ENCODE measurements at places on chromosomes 5 and 9.
A peak's percentile ranks its signal among the peaks of the same experiment; 100 is the strongest.

DNA sequence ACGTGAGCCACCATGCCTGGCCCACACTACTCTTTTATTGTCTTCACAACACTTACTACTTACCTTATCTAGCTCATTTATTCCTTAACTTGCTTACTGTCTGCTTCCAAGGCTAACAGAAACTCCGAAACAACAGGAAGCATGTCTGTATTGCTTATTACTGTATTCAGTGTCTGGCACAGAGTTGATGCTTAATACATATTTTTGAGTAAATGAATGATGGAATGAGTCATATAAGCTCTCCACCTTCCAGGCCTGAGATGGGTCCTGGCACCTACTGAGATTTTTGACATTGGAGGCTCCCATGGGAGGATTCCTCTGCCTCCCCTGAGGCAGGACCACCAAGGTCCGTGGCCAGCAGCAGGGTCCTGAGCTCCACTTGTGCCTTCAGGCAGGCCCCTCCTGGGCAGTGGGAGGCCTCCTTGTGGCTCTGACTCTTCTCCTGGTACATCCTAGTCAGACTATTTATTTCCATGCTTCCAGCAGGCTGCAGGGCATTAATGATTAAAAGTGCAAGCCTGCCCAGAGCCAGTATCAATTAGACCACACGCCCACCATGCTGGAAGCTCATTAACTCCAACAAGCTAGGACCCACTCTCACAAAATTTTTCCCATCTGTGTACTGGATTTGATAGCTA is 76.5 kb upstream of the CTNNA1 start:
- DNase-seq, result no peak

GRCh38 chr9:89398621-89399020 is 80.3 kb downstream of the SECISBP2 start:
- no peak for DNase-seq

DNA sequence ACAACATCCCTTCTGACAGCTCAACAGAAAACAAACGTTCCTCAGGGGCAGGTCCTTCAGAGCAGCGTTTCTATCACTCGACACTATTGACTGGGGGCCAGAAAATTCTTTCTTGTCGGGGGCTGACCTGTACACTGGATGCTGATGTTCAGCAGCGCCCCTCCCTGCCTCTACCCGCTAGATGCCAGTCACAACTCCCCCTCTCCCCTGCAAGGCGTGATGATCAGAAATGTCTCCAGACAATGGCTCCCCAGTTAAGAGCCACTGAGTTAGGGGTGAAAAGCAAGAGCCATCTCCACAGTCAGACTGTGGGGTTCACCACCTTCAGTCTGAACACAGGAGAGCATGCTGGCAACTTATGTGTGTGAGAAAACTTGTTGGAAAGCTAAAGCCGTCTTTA is 39.8 kb downstream of the SERINC5 start:
- DNase-seq, result no peak

GRCh38 chr9:91176426-91176825 is 185.3 kb downstream of the AUH start:
- DNase-seq, result no peak

DNA sequence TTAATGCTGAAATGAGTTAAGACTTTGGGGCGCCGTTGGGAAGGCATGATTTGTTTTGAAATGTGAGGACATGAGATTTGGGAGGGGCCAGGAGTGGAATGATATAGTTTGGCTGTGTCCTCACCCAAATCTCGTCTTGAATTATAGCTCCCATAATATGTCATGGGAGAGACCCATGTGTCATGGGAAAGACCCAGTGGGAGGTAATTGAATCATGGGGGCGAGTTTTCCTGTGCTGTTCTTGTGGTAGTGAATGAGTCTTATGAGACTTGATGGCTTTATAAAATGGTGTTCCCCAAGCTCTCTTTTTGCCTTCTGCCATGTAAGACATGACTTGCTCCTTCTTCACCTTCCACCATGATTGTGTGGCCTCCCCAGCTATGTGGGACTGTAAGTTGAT is 5.1 kb downstream of the SLC25A48 start:
- DNase-seq, result no peak

DNA sequence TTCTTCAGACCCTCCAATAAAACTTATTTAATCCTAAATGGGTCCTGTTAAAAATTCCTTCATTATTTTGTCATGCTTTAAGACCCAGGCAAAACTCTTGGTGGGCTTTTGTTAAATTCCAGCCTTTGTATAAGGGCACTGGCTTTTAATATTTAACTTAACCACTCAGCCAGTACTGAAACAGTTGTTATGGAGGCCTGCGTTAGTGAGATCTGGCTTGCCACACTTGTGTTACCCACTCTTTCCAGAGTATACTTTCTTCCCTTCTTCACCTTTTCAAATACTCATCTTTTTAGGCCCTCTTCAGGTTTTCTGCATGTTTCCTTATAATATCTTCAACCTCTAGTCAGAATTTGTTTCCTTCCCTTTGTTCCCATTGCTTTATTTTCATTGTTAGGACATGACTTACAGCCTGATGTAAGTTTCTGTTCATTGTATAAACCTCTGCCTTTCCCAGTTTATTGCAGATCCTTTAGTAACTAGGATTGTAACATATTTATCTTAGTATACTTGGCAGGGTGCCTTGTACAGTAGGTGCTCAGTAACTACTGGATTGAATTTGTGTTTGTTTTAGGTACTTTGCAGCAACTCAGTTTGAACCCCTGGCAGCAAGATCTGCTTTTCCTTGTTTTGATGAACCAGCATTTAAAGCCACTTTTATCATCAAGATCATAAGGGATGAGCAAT is 48.8 kb downstream of the LNPEP start:
- DNase-seq, result no peak

GRCh38 chr5:34522599-34523386 is 133.3 kb upstream of the RAI14 start:
- DNase-seq, result peak; percentile 67

- no peak for DNase-seq
These were observed 43.4 kb upstream of the HAPLN1 start for GRCh38 chr5:83764101-83764500.

- DNase-seq, result no peak
These were observed 283.8 kb upstream of the TMEM161B start for GRCh38 chr5:88552426-88552825.

GRCh38 chr5:82425591-82425990 is 147.4 kb upstream of the RPS23 start:
- peak; percentile 54 for DNase-seq

DNA sequence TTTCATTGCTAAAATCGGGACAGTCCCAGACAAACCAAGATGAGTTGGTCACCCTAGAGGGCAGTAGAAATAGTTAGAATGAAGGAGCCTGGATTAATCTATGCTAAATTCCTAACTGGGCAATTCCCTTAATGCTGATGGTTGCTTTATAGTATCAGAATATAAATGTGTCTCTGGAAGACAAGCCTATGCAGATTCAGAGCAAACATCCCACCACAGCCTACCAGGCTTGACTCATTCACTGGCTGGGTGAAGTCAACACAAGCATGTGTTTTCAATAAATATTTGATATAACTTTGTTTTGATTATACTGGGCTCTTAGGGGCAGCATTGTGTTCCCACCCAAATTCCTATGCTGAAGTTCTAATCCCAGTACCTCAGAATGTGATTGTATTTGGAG is 79.3 kb downstream of the RMI1 start:
- no peak for DNase-seq

DNA sequence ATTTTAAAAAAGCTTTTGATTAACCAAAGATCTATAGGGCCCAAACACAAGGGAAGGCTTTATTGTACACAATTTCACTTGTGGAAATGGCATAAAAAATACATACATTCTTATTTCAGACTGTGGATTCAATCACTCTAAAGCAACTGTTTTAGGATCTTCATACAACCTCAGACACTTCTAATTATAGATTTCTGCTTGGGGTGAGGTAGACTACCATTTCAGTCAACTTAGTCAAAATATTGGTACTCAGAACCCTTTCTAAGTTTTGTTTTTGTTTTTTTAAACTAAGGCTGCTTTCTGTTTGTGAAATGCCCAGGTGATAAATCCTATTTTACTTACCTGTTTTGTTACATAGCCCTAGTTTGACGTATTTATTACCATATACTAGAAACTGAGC is 284.5 kb upstream of the RASA1 start:
- DNase-seq, result no peak

DNA sequence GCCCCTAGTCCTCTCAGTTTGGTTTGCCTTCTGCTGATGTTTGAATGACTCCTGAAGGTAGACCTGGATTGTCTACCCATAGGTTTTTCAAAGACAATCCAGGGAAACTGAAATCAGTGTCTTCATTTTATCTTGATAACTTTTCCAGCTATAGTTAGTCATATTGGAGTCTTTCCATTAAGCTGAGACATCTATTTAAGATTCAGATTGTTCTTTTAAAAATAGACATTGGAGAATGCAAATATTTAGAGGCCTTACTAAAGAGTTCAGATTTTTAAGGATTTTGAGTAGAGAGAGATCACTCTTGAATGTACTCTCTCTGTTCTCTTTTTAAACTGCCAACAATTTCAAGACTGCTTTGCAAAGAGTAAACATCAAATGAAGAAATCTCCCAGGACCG is 69.1 kb downstream of the GDNF start:
- DNase-seq, result no peak

DNA sequence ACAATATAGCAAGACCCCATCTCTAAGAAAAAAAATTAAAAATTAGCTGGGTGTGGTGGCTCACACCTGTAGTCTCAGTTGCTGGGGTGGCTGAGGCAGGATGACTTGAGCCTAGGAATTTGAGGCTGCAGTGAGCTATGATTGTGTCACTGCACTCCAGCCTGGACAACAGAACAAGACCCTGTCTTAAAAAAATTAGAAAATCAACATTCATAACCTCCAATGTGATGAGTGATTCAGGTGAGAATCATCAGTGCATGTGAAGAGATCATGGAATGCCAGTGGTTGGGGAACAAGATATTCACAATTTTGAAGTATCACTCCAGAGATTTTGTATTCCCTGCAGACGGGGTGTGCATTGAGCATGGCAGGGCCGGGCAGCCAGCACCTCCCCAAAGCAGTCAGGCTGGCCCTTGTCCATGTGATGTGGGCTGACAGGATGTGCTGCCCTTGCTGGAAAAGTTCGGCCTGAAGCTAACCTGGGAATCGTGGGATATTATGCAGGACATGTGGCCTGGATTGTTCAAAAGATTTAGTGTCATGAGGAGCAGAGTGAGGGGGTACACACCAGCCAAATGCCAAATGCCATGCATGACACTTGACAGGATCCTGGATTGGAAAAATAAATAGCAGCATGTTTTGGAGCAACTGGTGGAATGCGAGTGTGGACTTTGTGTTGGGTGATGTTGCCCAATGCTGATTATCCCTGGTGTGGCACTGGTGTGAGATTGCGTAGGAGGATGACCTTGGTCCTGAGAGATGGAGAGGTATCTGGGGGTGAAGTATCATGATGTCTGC is 189.0 kb downstream of the RGS3 start:
- DNase-seq, result no peak

GRCh38 chr5:72151169-72151568 is 43.9 kb downstream of the MAP1B start:
- no peak for DNase-seq

GRCh38 chr5:75460942-75461610 is 50.4 kb downstream of the CERT1 start:
- no peak for DNase-seq

DNA sequence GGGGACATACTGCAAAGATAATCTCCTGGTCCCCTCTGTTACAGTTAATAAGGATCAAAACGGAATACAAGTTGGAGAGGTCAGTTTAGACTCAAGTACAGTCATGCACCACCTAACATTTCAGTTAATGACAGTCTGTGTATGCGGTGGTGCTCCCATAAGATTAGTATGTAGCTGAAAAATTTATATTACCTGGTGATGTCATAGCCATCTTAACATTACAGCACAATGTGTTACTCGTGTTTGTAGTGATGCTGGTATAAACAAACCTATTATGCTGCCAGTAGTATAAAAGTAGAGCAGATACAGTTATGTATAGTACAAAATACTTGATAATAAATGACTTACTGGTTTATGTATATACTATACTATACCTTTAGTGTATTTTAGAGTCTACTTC is 207.9 kb downstream of the GDNF start:
- no peak for DNase-seq

DNA sequence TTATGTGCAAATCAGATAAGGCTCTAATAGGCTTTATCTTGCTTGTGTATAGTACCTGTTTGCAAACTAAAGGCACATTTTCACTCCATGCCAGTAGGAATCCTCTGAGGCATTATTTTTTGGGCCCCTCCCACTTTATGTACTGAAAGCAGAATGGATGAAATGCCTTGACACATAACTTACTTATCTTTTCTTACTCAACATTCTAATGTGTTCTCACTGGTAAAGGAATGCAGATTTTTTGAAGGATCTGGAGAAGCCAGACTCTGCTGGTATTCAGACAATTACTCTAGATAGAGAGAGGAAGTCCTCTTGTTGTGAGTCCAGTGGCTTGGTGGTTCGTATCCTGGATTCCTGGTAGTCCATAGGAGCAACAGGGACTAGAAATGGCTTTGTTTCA is 336.7 kb downstream of the CCDC171 start:
- no peak for DNase-seq

DNA sequence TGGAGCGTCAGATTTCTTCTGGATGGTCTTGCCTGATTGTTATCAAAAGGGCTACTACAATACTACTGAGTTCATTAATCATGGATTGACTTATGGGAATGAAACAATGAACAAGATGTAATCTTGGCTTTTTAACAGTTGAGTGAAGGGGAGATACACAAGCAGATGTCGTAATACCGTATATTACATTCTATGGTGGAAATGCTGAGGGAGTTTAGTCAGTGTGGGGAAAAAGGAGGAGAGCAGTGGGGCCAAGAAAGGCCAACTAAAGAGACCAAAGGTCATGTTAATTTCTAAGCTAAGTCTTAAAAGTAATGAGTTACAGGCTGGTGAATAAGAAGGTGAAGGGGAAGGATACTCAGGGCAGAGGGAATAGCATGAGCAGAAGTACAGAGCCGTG is 29.0 kb upstream of the PSAT1 start:
- no peak for DNase-seq

DNA sequence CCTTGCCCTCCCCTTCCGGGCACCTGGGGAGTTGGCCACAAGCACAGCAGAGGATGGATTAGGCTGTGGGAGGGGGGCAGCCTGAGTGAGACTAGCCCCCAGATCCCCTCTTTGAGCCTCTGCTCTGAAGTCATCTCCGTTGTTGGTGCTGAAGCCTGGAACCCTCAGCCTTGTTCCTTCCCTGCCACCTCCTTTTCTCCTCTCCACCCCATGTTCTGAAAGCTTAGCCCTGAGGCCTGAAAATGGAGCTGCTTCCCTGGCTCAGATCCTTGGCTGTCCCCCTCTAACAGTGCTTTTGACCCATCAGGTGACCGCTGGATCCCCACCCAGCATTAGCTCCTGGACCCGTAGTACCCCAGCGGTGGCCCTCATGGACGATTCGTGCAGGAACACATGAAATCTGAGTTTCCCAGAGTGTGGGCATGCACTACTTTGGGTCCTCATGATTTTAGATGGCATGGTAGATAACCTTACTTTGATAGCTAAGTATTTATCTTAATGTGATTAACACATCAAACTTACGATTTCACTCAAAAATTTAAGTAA is 21.6 kb upstream of the ANGPTL2 start:
- peak; percentile 16 for DNase-seq

Data from right forelimb (tissue), 1 donor.